ENCODE measurements at places on chromosomes 4 and X.

DNA sequence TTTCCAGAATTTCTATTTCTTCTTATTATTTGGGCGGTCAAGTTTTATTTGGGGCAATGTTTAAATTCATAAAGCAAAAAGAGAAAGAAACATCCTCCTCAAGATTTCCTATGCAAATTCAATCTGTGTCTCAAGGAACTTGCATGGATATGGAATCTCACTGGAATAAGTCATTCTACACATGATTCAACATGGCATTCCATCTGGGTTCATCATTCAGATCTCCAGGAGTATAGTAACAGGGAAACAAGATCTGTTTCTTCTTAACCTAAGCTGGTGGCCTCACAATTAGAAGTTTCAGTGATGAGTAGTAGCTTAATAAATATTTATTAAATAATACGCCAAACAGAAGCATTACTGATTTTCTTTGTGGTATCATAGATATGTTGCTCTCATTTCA, 19.8 kb downstream of the KLHL34 start:
- DNase-seq, result no peak

DNA sequence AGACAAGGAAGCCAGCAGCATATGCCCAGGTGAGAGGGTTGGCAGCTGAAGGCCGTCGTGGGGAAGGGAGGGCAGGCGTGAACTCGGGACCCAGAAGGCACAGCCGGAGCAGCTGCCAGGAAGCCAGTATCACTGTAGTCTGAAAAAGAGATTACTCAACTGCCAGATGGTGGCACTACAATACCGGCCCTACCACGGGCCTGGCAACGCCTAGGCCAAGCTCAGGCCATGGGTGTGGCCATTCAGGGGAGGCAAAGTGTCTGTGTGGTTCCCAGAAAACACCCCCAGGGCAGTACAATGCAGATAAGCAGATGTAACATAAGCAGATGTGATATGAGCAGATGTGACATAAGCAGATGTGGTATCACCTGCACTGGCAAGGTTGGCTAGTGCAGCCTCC, 236.0 kb downstream of the AFAP1 start:
- DNase-seq, result no peak

- no peak for DNase-seq
Observed at GRCh38 chrX:150767045-150767395, 73.8 kb downstream of the MTMR1 start.

DNA sequence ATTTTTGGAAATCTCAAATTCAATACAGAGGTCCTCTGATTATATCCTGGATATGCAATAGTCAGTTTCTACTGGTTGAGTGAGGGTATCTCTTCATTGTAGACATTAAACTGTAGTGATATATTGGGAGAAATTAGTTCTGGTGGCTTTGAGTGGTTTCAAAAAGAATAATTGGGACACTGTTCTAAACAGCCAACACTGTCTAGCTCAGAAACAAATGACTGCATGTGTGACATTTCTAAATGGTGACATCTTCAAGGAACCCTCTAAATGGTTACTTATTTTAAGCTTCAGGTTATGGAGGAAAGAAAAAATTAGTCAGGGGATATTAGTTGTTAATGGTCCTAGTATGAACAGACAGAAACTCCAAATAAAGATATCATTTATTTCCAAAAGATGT, 186.2 kb downstream of the LARP7 start:
- DNase-seq, result no peak

GRCh38 chr4:17662694-17663093, 48.3 kb downstream of the MED28 start:
- DNase-seq, result no peak

DNA sequence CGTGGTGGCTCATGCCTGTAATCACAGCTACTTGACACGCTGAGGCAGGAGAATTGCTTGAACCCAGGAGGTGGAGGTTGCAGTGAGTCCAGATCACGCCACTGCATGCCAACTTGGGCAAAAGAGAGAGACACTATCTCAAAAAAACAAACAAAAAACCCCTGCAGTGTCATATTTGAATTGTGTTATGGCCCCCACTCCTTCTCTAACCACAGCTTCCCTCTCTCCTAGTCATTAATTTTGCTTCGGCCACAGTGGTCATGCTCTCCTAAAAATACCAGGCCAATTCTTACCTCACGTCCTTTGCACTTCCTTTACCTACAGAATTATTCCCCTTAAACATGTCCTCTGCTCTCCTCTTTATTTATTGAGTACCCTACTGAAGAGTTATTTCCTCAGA, 206.1 kb downstream of the PPP3CA start:
- no peak for DNase-seq

- DNase-seq, result no peak
Observed at GRCh38 chrX:20212486-20213089, 54.1 kb downstream of the RPS6KA3 start.

DNA sequence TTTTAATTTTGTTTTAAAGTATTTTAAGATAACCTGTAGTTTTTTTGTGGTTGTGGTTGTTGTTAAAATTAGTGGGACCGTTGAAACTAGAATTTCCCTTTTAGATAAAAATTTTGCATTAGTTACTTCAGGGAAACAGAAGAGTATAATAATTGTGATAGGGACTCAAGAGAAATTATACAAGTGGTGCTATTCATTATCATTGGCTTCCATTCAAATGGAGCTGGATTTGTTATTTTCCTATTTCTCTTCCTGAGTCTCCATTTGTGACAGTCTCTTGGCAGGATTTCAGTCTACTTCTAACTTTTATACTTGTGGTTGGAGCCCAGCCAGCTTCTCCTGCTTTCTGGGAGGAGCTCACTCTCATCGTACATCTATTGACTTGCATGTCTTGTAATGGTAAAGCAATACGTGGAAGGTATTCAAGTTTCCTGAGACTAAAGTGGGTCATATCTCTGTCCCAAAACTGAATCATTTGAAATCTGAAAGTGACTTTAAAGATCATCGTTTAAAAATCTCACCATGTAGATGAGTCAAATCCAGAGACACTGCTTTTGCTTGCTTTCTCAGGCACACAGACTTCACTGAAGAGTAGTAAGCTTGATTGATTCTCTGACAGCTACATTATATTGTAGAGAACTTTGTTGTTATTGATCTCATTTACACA, 155.8 kb downstream of the RPA4 start:
- peak; percentile 42 for DNase-seq

DNA sequence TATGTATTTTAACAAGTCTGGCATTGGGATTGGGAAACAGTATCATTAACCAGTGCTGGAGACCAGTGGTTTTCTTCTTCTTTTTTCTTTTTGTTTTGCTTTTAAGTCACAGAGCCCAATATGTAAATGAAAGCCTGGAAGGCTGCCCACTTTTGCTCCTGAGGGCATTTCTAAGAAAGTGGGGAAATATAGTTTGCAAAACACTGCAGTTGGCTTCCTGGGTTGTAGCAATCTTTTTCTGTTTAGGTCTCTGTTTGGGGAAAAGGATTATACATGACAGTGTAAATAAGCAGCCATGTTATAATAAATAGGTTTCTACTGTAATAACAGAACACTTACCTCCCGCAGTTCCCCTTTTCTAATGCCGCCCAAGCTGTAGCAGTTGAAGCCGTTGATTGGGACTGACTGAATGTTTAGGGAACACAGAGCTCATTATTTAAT, 105.5 kb downstream of the TMEM164 start:
- DNase-seq, result no peak

DNA sequence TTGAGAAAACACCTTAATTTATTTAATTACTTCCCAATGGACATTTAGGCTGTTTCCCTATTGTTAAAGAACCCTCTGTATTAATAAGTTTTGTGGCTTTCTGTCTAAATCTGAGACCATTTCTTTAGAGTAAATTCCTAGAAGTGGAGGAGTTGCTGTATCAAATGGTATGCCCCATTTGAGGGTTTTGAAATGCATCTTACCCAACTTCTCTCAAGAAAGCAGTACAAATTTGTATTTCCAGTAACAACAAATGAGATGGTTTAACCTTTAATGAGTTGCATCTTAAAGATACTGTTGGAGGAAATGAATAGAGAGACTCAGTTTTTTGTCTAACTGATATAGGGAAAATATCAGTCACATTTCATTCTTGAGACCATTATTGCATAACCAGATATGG, 70.5 kb upstream of the CBLL2 start:
- no peak for DNase-seq

- DNase-seq, result no peak
Observed at GRCh38 chrX:68175562-68175961, 257.7 kb downstream of the OPHN1 start.

DNA sequence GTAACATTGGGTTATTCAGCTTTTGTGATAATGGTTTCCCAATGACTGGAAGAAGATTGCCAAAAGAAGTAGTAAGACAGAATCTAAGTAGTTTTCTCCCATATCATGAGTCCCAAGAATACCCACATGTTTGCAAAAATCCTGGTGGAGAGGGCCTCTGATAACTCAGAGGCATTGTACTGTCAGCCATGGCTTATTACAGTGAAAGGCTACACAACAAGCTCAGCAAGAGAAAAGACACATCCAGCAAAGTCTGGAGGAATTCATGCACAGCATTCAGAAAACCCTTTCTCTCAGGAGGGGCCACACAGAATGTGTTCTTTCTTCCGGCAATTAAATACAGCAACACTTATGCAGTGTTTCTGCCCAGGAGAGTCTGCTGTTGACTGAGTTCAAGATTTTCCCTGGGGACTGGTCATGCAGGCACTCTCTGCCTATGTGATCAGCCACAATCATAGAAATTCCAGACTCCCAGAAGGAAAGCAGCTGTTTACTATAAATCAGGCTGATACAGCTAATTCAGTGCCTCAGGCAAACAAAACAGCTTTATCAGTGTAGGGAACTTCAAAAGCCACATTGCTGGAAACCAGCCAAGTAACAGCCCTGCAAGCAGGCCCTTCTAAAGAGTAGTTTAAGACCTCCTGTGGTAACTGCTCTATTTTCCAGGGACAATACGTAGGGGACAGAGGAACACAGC, 937.1 kb downstream of the CCSER1 start:
- DNase-seq, result no peak

GRCh38 chr4:128333309-128334018, 45.9 kb upstream of the PGRMC2 start:
- no peak for DNase-seq

DNA sequence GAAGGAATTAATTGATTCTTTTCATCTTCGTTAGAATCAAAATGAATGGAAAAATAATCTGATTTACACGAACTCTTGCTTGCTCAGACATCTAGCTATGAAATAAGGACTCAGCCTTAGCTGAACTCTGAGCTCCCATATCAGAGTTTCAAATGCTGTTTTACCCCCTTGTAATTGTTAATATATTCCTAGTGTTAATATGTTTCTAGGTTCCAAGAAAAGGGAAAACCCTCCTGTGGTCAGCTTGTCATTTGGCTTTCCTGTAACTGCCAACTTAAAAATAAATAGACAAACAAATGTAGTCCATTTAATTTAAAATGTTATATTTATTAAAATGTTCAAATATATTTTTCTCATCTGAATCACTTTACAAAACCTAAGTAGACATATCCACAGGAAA, 432.1 kb downstream of the ARHGAP24 start:
- DNase-seq, result no peak

DNA sequence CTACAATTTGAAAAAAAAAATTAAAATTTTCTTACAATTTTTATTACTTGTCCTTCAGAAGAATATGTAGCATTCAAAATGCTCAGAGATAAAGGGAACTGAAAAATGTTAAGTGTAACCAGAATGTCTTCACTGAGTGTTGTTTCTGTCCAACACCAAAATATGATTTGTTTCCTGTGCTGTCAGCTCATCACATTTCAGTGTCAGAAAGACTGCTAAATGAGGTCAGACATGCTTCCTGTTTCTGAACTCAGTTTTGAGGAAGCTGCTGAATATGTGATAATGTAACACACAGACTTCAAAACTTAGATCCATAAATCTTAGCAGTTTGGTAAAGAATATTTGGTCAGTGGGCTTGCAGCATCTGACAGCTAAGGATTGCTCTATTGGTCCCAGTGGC, 1849.7 kb downstream of the PCDH7 start:
- no peak for DNase-seq

DNA sequence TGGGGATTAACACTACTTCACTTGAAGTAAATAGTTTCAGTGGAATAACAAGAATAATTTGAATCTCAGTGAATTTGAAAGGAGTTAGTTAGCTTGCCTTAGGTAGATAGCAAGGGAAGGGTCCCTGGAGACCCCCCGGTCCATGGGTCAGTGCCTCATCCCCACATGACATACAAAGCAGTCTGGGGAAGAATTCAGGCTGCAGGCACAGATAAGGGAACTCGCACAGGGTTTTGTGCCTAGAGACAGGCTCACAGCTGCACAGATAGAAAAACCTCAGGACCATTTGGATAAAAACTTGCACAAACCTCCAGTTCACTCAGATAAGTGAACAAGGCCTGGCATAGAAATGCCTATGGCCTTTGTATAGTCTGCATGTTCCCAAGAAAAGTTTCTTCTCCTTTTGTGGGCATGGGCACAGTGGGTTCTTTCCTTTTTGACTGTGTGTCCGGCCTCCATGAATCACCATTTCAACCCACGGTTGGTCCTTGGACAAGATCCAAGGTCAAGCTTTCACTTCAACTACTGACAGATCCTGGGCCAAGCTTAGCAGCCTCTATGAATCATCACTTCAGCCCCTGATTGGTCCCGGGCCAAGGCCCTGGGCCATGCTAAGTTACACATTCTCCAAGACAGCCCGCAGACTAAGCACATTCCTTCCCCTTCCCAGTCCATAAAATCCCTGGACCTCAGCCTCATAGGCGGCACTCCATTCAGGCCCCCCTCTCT, 108.3 kb upstream of the KLHL4 start:
- peak; percentile 6 for DNase-seq

- DNase-seq, result no peak
Observed at GRCh38 chr4:109671350-109671749, 31.9 kb downstream of the CASP6 start.

DNA sequence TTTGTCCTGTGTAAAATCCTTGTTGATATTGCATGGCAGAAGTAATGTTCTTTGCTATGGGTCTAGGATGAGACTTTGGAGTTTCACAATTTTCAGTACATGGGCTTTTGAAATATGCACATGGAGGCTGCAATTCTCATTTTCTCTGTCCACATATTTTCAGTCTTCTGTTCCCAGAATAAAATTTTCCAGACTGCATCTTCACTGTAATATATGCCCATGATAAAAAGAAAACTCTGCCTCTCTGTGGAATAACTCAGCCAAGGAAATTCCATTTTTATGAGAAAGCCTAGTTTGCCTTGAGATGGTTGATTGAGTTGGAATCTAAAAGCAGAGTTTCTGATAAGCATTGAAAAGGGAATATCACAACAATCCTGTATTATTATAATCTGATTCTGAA, 601.4 kb upstream of the AADAT start:
- DNase-seq, result no peak

DNA sequence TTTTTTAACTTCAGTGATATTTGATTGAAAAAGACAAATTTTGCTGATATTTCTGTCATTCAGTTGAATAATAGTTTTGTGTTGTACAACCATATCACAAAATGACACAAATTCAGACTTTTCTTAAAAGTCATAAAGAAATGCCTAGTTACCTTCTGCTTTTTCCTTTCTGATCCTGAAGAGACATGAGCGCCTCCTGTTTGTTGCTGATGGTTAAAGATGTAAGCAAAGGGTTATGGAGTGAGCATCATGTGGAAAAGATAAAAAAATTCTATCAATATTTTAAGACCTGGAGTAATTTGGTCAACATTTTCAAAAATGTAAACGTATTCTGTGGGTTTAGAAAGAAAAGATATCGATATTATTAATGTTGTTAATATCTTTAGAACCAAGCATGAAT, 669.9 kb upstream of the NR3C2 start:
- no peak for DNase-seq

Data from left colon (tissue), 2 donors.